ENCODE measurements at places on chromosomes 16 and 17. TPM values are rescaled to one million over a fixed set of nuclear protein-coding genes. Genes with fewer than 3 reads are reported as not detected.

GRCh38 chr17:28369684-28370034 is 448 bp downstream of the VTN start:
- peak; percentile 55 for DNase-seq

DNA sequence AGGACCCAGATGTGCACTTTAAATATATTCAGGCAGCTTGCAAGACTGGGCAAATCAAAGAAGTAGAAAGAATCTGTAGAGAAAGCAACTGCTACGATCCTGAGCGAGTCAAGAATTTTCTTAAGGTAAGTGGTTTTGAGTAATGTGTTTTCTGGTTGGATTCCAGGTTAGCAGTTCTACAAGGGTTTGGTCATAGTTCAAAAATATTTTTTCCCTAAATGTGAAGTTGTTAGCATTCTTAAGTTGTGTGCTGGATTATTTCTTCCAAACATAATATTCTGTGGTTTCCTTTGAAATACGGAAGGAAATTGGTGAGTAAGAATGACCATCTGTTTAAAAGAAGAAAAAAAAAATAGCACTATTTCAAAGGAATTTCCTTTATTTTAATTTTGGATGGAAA is 38.4 kb downstream of the PTRH2 start:
- DNase-seq, result no peak

GRCh38 chr16:69276148-69277115 is 34.7 kb upstream of the VPS4A start:
- DNase-seq, result no peak

The ACLY gene
- 212 TPM for total RNA-seq

GRCh38 chr16:88019821-88020515 is 68.7 kb downstream of the BANP start:
- DNase-seq, result no peak

The TERB1 gene
- total RNA-seq, result not detected

- DNase-seq, result no peak
Observed at GRCh38 chr16:14036889-14037288, 34.2 kb upstream of the MRTFB start.

DNA sequence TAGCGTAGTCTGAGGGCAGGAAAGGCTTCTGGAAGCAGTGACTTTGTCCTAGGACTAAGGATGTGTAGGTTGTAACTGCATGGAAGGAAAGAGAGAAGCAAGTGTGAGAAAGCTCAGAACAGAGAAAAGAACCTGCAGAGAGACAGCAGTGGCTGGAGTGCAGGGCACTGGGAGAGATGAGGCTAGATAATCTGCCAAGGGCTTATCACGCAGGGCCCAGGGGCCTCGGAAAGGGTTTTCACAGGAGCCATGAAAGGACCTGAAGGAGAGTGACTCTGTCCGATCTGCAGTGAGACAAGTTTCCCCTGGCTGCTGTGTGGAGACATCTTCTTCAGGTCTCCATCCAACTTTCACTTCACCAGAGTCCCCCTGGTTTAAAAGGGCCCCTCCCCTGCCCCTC is 7.1 kb upstream of the SRCAP start:
- no peak for DNase-seq

GRCh38 chr17:50845240-50846147 is 10.1 kb downstream of the WFIKKN2 start:
- DNase-seq, result no peak

GRCh38 chr16:3861808-3862451 is 18.6 kb downstream of the CREBBP start:
- DNase-seq, result peak; percentile 80

The MYCBPAP gene
- total RNA-seq, result 2.5 TPM

The FA2H gene
- total RNA-seq, result not detected

- DNase-seq, result no peak
Observed at GRCh38 chr17:32276171-32276601, 10.6 kb downstream of the RHBDL3 start.

GRCh38 chr17:8359769-8360168 is 16.7 kb downstream of the KRABD2 start:
- no peak for DNase-seq

The RGS11 gene
- not detected for total RNA-seq

GRCh38 chr17:18177722-18178121 is 5.9 kb upstream of the ALKBH5 start:
- DNase-seq, result no peak

- DNase-seq, result peak; percentile 90
Observed at GRCh38 chr16:89115216-89115861, 21.7 kb downstream of the ACSF3 start.

The TMEM88 gene
- 1.4 TPM for total RNA-seq

The ITGAD gene
- total RNA-seq, result not detected

- DNase-seq, result no peak
Observed at GRCh38 chr16:85033171-85033570, 5.6 kb downstream of the KIAA0513 start.

The SLC22A31 gene
- total RNA-seq, result not detected

GRCh38 chr16:55703003-55704001 is 47.5 kb downstream of the SLC6A2 start:
- DNase-seq, result peak; percentile 79

The SLFN12 gene
- not detected for total RNA-seq

GRCh38 chr17:82917699-82918345 is 78.0 kb upstream of the ZNF750 start:
- DNase-seq, result no peak

DNA sequence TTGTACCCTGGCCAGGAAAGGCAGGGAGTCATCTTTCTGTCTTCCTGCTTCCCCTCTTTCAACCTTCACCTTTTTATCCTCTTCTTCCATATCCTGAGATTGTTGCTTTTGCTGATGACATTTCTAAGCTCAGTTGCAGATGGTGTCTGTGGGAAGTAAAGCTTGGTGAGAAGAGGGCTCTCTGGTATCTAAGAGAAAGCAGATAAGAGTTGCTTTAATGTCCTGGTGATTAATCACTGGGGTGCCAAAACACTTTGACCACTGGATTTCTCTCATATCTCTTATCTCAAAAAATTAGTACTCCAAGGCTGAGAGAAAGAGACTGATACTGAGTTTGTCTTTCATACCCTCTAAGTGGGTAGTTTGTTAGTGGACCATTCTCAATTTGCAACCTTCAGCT is 71.3 kb downstream of the NEUROD2 start:
- DNase-seq, result no peak

DNA sequence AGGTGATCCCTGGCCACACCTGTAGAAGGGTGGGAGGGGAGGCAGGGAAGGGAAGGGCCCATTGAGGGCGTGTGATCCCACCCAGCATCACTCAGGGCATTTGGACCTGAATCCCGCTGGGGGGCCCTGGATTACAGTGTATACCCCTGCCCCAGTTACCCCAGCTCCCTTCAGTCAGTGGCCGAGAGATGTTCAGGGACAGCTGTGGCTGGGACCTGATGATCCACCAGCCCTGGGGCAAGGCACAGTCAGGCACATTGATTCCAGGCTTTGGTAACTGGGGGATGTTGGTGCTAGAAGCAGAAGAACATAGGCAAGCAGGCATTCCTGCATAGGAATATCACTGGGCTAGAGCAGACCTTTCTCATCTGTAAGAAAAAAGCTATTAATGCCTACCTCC is 170.3 kb downstream of the FOXL1 start:
- no peak for DNase-seq

The CCDC78 gene
- 110 TPM for total RNA-seq

The SLC52A1 gene
- total RNA-seq, result not detected

DNA sequence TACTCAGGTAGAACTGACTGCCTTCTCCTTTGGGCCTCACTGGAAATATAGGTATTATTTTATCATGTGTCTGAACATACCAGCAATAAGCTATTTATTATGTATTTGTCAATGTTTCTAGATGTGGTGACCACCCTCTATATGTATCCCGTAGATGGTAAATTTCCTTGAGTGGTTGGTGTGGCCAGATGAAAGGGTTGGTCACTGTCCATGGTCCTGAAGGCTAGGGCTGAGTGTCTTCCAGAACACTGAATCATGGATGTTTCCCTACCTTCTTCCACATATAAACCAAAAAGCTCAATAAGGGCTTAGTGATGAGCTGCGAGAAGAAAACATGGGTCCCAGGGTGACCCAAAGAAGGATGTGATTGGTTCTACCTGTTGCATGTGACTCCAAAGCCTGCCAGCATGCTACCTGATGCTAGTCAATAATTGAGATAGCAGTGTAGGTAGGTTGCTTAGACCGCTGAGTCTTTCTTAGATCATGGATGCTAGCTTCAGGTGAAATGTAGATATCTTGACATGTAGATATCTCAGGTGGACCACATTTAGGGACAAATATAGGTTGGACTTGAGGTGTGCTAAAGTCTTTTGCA is 150.3 kb downstream of the ASIC2 start:
- DNase-seq, result peak; percentile 61

- DNase-seq, result no peak
Observed at GRCh38 chr17:80696456-80696855, 151.8 kb downstream of the RPTOR start.

The ATP2A1 gene
- 4.4 TPM for total RNA-seq

All from Karpas-422 (cell line).